Placental pericyte (primary cell): ENCODE measurements at places on chromosomes 7 and 10. TPM values are rescaled to one million over a fixed set of nuclear protein-coding genes. Genes with fewer than 3 reads are reported as not detected.

The ZMIZ1 gene
- 25.6 and 38.2 TPM in 2 replicates for total RNA-seq

The CDC14C gene
- not detected in 2 replicates for total RNA-seq

The SP8 gene
- not detected in 2 replicates for total RNA-seq

The STEAP1B gene
- 2.2 and 8.4 TPM in 2 replicates for total RNA-seq

The GOLGA7B gene
- not detected in 2 replicates for total RNA-seq

The WDR91 gene
- total RNA-seq: 4.8 and 6.7 TPM in 2 replicates

The FRMPD2 gene
- not detected in 2 replicates for total RNA-seq

The CPN1 gene
- not detected in 2 replicates for total RNA-seq

The SLC29A4 gene
- total RNA-seq: 1.0 and 1.8 TPM in 2 replicates

The KCNMA1 gene
- total RNA-seq: 51.0 and 54.7 TPM in 2 replicates
